Inflammatory macrophage (primary cell): ENCODE measurements at places on chromosomes 3 and 15.

DNA sequence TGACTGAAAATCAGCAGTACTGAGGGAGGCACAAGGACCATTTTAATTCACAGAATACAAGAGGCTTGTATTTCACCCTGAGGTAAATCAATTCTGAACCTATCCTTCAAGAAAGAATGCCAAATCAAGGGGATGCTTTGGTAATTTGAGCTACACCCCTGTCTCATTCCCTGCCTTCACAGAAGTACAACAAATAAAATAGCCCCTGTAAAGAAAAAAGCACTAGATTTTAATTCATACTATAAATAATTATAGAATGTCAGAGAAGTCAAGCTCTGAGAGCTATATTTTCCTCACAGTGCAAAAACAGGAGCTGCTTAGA, 249.0 kb downstream of the ISL2 start:
- no peak for DNase-seq

- DNase-seq, result no peak
Measured at GRCh38 chr3:184171562-184171961, 3.1 kb upstream of the AP2M1 start.

DNA sequence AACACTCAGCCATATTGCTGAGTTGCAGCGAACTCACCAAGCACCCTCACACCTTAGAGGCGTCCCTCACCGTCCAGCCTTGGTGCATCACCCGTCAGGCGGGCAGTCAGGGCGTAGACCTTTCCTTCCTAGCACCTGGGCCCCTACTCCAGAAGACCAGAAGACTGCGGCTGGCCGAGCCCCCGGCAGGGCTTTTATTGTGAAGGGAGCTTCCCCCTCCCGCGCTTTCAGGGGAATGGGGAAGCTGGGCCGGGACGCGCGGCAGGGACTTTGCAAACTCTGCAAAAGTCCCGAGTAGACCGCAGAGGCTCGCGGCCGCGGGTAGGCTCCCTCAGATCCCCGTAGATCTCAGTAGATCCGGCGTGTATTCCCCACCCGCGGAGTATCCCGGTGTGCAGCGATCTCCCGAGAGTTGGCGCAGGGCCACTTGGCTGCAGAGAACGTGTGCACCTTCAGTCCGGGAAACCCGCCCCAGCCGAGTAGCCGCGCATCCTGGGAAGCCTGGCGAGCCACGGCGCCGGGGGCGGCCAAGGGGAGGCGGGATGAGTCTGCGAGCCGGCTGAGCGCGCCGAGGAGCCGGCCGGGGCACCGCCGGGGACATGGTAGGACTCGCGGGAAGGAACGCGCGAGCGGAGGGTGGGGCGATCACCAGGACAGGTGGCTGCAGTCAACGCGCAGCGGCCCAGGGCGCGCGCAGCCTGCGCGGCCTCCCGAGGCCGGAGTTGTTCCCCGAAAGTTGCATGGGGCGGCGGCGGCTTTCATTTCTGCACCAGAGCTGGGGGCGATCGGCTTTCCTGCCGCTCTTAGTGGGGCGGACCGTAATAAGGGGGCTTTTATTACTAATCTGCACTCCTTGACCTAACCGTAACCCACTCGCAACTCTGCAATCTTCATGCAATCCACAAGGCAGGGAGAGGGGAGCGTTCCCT, at the start of gene GASK1A:
Gene GASK1A, plus strand, starts transcription at position 268 of the 929 bp plus-strand sequence. Its CDS starts 332 bp downstream, at position 600.
- peak; percentile 75 for DNase-seq

GRCh38 chr3:18007980-18008379, 265.5 kb upstream of the TBC1D5 start:
- DNase-seq, result no peak

- no peak for DNase-seq
Measured at GRCh38 chr15:65494076-65494475, 23.4 kb downstream of the DPP8 start.

DNA sequence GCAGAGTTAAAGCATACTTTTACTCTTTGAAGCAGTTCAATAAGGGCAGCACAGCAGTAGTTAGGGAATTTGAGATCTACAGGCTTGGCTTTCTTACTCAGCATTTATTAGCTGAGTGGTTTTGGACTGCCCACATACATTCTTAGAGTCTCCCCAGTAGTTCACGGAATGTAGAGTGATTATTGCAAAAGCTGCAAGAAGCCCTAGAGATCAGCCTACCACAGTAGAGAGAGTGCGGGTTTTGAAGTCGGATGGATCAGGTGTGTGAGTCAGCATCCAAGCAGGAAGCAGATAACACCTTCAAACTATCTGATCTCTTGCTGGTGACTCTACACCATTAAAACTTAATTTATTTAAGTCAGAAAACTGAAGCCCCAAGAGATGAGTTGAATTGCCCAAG, 171.9 kb downstream of the SYNPR start:
- no peak for DNase-seq

GRCh38 chr3:109117939-109118338, at the start of gene MORC1:
Gene MORC1, minus strand, starts transcription at chr3:109118134. Its CDS starts 75 bp downstream, at chr3:109118059.
- no peak for DNase-seq

DNA sequence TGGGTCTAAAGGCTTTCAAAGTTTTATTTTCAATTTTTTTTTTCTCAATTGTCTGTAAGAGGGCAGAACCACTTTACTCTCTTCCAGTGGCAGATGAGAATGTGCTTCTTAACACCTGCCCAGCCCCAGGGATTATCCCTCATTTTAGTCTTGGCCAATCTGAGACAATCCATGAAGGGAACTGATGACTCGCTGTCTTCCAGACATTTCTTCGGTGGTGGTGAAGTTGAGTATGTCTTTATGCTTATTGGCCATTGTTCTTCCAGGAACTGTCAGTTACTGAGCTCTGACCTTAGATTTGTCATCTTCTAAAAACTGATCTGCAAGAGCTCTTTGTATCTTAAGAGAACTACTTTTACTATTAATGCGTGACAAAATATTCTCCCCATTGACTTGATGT, 139.5 kb downstream of the TJP1 start:
- DNase-seq, result no peak
